ENCODE measurements at places on chromosomes 12 and 14. TPM values are rescaled to one million over a fixed set of nuclear protein-coding genes. Genes with fewer than 3 reads are reported as not detected.

PGF gene
- 33.7 TPM for total RNA-seq

WDHD1 gene
- total RNA-seq, result 2.6 TPM

NUMB gene
- total RNA-seq, result 99.3 TPM

DNA sequence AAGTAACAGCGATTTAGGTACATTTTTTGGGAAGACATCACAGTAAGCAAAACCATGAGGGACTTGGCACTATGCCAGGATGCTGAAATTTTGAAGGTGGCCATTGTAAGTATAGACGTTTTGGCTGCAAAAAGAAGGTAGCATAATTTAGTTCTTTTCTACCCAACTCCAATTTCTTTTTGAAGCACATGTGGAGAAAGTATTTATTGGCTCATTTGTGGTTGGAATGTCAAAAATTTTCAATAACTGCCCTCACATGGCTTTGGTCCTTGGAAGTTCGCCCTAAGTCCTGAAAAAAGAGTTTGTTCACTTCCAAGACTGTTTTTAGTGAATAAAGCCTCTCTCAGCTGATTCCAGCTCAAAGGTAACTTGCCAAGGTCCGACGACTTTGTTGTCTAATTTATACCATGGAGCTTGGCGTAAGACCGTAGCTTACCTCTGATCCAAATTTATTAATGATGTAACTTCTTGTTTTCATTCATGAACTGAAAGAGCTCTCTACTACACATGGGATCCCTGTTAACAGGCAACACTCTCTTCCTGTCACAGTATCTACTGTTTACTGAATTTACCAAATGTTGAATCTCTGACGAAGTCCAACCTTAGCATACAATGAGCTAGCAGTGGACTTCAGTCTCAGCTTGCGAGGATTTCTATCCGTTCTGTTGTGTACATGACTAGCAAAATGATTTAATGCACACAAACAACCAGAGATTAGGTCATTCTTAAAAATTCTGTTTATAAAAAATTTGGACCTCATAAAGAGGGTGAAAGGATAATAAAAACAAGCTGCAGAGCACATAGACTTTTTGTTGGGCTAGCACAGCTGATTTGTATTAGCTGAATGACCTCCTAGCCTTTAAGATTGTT lies 49.0 kb downstream of the MSRB3 start:
- H3K27ac ChIP-seq, result no peak overlapping the region
- peaks cover 7% of the 10 kb centered on the region for H3K36me3 ChIP-seq
- H3K4me3 ChIP-seq, result no peak overlapping the region
- DNase-seq, result no peak
- peaks cover 7% of the 10 kb centered on the region for H3K4me1 ChIP-seq

DNA sequence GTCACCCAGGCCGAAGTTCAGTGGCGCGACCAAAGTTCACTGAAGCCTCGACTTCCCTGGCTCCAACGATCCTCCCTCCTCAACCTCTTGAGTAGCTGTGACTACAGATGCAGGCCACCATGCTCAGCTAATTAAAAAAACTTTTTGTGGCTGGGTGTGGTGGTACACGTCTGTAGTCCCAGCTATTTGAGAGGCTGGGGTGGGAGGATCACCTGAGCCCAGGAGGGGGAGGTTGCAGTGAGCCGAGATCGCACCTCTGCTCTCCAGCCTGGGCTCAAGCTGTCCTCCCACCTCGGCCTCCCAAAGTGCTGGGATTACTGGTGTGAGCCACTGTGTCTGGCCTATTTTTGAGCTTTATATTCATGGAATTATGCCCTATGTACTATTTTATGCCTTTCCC lies 18.1 kb upstream of the RAD52 start:
- no peak for DNase-seq
- no peaks in the 10 kb centered on the region for H3K36me3 ChIP-seq
- H3K4me3 ChIP-seq, result no peak overlapping the region
- no peaks in the 10 kb centered on the region for H3K27me3 ChIP-seq
- no peak overlapping the region for H3K27ac ChIP-seq

DNA sequence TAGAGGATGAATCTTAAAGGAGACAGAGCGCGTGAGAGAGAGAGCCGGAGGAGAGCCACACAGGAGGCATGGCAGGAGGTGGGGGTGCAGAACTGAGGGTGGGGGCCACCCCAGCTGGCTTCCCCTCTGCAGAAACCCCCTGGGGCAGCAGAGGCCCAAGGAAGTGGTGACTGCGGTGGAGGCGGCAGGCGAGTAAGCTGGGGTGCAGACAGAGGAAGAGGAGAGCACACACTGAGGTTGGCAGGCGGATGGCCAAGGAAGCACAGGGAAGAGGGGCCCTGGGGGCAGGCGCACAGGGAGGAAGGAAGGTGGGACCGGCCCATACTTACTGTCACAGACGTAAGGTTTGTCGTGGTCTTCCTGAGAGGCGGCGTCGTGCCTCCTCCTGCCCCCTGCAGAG lies 179.8 kb downstream of the DPF3 start:
- H3K4me1 ChIP-seq, result no peaks in the 10 kb centered on the region
- H3K36me3 ChIP-seq, result no peaks in the 10 kb centered on the region
- H3K4me3 ChIP-seq, result no peak overlapping the region
- DNase-seq, result no peak
- H3K27me3 ChIP-seq, result no peaks in the 10 kb centered on the region

GRCh38 chr12:53564941-53565340 lies 57.7 kb upstream of the NPFF start:
- H3K4me3 ChIP-seq, result no peak overlapping the region
- DNase-seq, result no peak
- peaks cover 6% of the 10 kb centered on the region for H3K4me1 ChIP-seq

DNA sequence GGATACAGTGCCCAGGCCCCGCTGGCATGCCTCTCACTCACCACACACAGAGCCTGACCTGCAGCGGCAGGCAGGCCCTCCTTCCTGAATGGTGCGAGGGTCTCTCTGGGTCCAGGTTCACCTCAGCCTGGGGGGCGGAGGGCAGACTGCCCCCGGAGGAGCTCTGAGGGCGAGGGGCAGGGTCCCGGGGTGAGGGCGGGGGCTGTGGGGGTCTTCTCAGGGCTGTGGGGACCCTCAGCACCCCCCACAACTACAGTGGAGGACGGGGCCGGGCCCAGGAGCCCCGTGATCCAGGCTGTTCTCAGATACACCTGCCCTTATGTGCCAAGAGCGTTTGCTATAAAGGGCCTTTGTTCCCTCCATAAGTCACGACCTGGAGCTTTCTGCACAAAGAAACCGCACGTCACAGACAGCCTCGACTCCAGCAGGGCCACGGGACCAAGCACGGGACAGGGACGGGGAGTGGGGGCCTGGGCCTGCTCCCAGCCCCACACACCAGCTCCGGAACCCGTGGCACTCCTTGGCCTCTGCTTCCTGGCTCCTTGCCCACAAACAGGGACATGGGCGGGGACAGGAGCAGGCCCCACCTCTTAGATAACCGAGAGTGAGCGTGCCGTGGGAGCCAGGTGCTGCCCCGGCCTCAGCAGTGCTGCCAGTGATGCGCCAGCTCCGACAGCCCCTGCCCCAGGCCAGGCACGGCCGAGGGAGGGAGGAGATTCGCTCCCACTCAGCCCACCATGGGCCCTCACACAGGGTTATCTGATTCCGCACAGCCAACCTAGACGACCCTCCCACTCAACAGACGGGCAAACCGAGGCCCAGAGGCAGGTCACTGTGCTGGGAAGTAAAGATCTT lies 101.9 kb downstream of the RFLNA start:
- no peaks in the 10 kb centered on the region for H3K36me3 ChIP-seq
- H3K4me1 ChIP-seq, result no peaks in the 10 kb centered on the region
- H3K27ac ChIP-seq, result no peak overlapping the region
- H3K4me3 ChIP-seq, result no peak overlapping the region

DNA sequence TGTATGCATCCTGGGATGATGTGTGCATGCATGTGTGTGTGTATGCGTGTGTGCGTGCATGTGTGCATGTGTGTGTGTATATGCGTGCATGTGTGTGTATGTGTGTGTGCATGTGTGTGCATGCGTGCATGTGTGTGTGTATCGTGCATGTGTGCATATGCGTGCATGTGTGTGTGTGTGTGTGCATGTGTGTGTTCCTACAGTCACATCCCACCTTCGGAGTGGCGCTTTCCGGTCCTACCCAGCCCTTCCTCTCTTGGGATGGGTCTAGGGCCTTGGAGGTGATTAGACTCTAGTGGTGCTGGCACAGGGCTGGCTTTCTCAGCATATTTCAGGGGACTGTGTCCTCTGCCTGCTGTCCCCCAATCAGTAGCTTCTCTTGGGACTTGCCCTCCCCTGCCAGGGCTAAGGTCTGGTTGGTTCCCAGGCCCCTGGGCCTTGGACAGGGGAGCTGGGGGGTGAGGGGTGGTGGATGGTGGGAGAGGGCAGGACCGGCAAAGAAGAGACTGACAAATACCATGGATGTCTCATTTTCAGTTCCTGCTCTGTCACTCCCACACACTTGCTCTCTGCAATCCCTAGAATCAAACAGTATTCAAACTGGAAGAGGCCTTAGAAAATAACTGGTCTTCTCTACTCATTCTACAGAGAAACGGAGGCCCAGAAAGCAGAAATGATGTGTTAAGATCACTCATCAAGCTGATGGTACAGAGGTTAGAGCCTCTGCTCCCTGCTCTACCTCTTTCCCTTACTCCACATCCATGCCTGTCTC lies 21.9 kb upstream of the FAIM2 start:
- no peak overlapping the region for H3K4me3 ChIP-seq
- H3K36me3 ChIP-seq, result no peaks in the 10 kb centered on the region
- no peaks in the 10 kb centered on the region for H3K27me3 ChIP-seq
- DNase-seq, result no peak

GRCh38 chr14:59629444-59630287 lies 53.1 kb upstream of the CCDC175 start:
- H3K4me1 ChIP-seq, result no peaks in the 10 kb centered on the region
- peak overlapping the region; percentile 76 for H3K27ac ChIP-seq

- H3K27ac ChIP-seq, result no peak overlapping the region
- no peak for DNase-seq
- no peak overlapping the region for H3K4me3 ChIP-seq
These were observed 100.6 kb downstream of the TNFAIP2 start for GRCh38 chr14:103223818-103224352.

DNA sequence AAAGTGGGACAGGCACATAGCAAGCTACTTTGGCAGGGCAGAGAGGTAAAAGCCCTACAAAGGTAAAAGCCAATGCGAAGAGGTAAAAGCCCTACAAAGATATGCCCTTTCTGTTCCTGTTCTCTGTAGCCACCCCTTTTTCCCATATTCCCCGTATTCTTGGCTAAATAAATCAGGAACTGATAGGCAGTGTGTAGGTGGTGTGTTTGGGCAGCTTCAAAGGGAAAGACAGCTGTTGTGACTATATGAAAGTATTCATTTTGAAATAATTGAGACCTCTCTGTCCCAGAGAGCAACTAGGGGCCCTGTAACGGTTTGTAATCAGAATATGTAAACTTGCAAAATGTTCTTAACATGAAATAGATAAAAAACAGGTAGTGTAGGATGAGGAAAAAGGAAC lies 11.3 kb upstream of the SLC41A2 start:
- no peak overlapping the region for H3K4me3 ChIP-seq
- H3K4me1 ChIP-seq, result no peaks in the 10 kb centered on the region
- H3K36me3 ChIP-seq, result no peaks in the 10 kb centered on the region
- no peaks in the 10 kb centered on the region for H3K27me3 ChIP-seq

DNA sequence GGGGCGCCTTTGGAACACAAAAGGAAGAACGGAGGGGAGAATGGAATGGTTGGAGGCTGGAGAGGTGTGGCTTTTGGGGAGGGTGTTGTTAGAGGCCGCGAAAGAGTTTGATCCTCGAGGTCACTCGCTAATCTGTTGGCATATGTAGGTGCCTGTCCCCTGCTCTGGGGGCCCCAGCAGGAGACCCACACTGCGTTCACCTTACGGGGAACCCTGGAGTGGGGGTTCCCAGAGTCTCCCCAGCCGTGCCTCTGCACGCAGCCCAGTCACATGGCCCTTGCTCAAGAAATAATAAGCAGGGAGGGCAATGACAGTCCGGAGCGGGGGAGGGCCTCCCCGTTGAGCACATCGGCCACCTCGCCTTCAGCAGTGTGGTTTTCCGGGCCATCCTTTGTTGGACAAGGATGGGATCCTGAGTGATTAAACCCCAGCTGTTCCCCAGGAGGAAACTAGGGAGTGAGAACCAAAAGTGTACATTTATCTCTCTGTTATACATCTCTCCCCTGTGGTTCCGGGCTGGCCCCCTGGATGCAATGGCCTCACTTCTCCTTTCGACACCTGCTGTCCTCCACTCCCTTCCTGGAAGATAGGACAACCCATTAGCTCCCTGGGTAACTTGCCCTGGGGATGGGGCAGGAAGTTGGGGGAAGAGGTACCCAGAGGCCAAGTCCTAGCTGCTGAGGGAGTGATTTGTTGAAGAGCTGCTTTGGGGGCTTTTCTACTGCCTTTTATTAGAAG lies 1.3 kb downstream of the PLEKHG3 start:
- peak overlapping the region; percentile 70 for H3K4me3 ChIP-seq
- H3K4me1 ChIP-seq, result no peaks in the 10 kb centered on the region
- peak; percentile 79 for DNase-seq
- H3K36me3 ChIP-seq, result no peaks in the 10 kb centered on the region

DNA sequence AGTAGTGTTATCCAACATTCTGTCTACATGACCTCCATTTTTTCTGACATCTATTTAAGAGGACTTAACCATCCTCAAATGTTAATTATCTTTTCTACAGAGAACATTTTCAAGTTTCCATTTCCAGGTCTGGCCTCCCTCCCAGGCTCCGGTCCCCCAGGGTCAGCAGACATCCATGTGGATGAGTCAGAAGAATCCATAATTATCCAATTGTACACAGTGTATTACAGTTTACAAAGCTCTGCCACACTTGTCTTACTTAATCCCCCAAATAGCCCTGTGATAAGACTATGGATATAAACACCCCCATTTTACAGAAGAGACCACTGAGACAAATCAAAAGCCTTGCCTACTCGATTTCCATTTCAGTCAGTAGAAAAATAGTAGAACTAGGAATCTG lies 65.0 kb downstream of the SLC8A3 start:
- H3K36me3 ChIP-seq, result no peaks in the 10 kb centered on the region
- H3K4me3 ChIP-seq, result no peak overlapping the region
- no peaks in the 10 kb centered on the region for H3K27me3 ChIP-seq
- no peaks in the 10 kb centered on the region for H3K4me1 ChIP-seq
- no peak for DNase-seq
- H3K27ac ChIP-seq, result no peak overlapping the region
